ENCODE measurements at places on chromosomes 3 and 15.

DNA sequence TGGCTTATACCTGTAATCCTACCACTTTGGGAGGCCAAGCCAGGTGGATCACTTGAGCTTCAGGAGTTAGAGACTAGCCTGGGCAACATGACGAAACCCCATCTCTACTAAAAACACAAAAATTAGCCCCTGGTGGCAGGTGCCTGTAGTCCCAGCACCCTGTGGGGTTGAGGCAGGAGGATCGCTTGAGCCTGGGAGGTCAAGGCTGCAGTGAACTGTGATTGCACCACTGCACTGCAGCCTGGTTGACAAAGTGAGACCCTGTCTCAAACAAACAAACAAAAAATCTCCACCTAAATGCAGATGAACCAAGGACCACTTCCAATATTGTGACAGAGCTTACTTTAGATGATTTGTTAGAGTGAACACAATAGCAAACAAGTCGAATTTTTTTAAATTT is 53.7 kb downstream of the TP53BP1 start:
- DNase-seq: no peak

DNA sequence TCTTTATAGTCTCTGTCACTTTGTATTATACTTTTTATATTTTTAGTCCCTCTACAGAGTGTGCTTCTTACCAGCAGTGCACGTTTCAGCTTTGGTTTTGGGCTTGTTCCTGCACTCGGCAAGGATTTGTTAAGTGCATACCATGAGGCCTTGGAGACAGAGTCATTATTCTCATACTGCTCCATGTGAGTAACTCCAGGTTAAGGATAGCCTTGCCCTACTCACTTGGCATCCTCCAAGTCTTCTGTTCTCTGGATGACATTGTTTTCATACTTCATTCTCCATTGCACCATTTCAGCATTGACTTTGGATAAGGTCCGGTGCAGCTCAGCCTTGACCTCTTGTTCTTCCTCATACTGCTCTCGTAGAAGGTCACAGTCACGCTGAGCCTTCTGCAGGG is 96.4 kb downstream of the MYH15 start:
- DNase-seq: no peak

GRCh38 chr3:47418167-47419082 is 37.6 kb downstream of the PTPN23 start:
- DNase-seq: no peak

- DNase-seq: no peak
Measured at GRCh38 chr3:68743521-68743920, 188.8 kb downstream of the TAFA4 start.

DNA sequence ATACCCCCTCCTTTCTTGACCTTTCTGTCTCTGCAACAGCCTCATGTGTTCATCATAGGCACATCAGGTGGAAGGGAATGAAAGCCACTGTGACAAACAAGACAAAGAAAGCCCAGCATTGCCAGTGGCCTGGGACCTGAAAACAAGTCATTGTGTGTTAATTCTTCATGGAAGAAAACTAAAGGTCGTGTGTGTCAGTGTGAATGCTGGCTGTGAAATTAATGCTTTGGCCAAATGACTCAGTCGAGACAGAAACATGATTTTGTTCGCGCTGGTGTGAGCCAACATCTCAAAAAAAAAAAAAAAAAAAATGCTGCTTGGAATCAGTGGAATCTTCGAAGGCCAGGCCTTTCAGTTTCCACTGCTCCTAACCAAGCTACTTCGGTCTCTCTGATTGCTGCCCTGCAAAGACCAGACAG is 386.5 kb upstream of the PROK2 start:
- peak; percentile 63 for DNase-seq

GRCh38 chr3:171900446-171900845 is 57.3 kb downstream of the TMEM212 start:
- no peak for DNase-seq
